Pancreas (tissue), 10 donors: ENCODE measurements at places on chromosomes 3 and 15. TPM values are rescaled to one million over a fixed set of nuclear protein-coding genes. Genes with fewer than 3 reads are reported as not detected.

GRCh38 chr15:91876187-91876586, 22.7 kb downstream of the SLCO3A1 start:
- no peak for DNase-seq

GRCh38 chr15:75032395-75032794, 9.0 kb downstream of the PPCDC start:
- no peak for DNase-seq

DNA sequence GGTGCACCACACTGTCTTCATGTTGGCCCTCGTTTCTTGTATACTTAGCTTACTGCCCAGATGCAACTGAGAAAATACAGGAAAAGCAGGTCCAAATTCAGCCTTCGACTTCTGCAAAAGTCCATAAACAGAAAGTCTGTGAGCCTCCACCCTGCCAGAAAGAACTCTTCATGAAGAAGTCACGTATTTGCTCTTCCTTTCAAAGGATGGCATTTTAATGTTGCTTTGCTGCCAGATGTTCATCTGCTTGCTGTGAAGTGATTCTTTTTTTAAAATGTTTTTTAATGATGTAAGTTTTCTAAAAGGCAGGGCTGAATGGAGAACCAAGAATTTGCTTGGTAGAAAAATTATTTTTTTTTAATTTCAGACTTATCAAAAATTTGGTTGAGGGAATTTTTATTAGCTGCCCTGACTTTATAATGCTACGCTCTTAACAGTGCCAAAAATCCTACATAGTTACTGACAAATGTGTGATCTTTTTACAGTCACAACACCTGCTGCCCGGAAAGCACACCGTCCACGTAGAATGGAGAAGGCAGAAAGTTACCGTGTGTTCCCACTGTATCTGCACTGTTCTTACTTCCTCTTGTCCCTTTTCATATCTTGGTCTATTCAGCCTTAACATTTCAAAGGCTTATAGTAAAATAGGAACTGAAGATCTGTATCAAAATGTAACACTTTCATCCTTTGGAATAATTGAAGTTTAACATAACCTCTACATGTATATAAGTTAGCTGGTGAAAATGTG, 136.3 kb downstream of the LRRC28 start:
- no peak for DNase-seq

DNA sequence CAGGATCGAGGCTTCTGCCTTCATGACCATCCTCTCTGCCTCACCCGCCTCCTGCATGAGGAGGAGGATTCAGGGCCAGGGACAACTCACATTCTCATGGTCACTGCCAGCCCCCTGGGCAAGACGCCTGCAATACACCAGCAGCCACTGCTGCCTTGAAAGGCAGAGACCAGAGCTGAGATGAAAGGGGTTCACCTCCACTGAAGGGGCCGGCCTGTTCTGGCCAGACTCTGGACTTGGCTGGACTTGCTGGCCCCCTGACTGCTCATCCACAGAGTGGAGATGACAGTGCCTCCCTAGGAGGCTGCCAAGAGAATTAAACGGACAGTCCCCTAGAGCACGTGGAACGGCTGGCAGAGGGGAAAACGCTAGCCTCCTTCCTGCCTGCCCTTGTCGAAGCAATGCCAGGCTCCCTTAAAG, 35.2 kb downstream of the MGLL start:
- DNase-seq = no peak

GRCh38 chr3:179943117-179943880, 93.4 kb downstream of the PEX5L start:
- no peak for DNase-seq

Gene RLBP1
- total RNA-seq = not detected

Gene NR1I2
- total RNA-seq = 0.16 TPM
